ENCODE measurements at places on chromosomes 4 and X. TPM values are rescaled to one million over a fixed set of nuclear protein-coding genes. Genes with fewer than 3 reads are reported as not detected.

Gene SUPT20HL2
- total RNA-seq, result not detected

Gene PDE5A
- 10.9 TPM for total RNA-seq

Gene SLC6A14
- total RNA-seq, result not detected

Gene DDX60
- total RNA-seq, result 16.6 TPM

Gene MFAP3L
- total RNA-seq, result 2.1 TPM

Gene CENPVL2
- not detected for total RNA-seq

GRCh38 chrX:96713303-96713702, 28.7 kb downstream of the DIAPH2 start:
- no peak for DNase-seq

- no peak for DNase-seq
Measured at GRCh38 chrX:144293229-144293628, 409.4 kb downstream of the UBE2NL start.

DNA sequence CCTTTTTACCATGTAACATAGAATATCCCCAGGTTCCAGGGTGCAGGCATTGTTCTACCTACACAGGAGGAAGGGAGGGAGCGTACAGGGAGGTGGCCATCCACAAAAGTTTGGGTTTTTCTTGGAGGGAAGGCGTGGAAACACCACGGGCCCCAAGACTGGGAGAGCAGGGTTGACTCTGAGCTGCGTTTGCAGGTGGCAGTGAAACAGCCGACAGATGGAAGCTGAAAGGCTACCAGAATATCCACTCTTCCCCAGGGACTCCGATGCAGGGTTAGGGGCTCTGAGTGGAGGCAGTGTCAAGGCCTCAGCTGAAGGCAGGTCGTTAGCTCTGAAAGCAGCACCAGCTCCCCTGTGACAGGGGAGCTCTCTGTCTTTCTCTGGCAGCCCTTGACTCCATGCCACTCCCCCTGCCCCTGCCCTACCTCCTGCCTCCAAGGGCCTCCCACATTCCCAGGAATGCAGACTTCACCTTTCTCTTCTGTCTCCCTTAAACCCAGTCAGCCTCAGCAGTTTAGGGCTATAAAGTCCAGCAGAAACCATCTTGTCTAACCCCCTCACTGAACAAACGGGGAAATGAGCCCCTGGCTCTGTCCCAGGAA, 14.0 kb upstream of the GLOD5 start:
- DNase-seq, result no peak

GRCh38 chr4:4416981-4417380, 30.1 kb downstream of the NSG1 start:
- DNase-seq, result no peak

DNA sequence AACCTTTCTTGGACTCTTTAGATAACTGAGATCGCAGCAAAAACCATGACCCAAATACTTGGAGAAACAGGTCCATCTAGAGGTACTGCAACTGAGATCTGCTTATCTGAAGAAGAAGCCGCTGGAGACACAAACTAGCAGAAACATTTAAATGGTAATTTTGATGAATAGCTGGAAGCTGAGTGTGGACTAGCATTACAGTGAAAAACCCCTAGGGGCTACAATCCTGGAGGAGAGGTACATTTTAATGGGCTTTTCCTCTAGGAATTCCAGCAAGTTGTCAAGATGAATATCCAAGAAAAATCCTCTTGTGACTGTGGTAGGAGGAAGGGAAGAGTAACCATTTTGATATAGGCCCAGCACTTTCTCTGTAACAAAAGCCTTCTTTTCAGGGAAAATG, 592.5 kb upstream of the GRIA3 start:
- DNase-seq, result no peak

DNA sequence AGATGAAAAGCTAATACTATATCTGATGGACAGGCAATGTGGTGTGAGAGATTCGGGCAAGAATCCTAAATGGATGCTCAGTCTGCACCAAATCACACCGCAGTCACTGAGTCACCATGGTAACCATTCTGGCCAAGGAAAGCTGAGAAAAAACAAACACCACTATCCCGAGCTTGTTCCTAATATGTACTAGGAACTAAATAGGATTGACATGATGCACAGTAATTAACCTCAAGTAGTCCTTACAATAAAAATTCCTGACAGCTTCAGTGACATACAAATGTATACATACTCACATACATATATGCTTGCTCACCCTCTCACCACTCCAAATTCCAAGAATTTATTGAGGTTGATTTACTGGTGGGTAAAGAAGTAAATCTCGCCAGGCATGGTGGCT, 1.1 kb upstream of the RAB40A start:
- no peak for DNase-seq

DNA sequence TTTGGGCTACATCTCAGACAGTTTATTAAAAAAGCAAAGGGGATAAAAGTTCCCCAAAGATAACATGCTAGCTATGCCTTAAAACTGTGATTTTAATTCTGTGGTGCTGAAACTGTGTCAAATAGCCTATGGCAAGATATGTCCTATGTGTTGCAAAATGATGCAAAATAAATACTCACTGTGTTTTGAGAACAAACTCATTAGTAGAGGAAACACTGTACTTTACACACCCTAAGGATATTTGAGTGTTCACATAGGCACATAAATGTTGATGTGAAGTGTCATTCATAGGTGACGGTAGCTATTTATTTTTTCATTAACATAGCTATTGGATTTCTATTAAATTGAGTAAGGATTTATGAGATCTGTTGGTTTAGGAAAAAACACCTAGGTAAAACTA, 351.9 kb downstream of the FAT4 start:
- DNase-seq, result no peak

DNA sequence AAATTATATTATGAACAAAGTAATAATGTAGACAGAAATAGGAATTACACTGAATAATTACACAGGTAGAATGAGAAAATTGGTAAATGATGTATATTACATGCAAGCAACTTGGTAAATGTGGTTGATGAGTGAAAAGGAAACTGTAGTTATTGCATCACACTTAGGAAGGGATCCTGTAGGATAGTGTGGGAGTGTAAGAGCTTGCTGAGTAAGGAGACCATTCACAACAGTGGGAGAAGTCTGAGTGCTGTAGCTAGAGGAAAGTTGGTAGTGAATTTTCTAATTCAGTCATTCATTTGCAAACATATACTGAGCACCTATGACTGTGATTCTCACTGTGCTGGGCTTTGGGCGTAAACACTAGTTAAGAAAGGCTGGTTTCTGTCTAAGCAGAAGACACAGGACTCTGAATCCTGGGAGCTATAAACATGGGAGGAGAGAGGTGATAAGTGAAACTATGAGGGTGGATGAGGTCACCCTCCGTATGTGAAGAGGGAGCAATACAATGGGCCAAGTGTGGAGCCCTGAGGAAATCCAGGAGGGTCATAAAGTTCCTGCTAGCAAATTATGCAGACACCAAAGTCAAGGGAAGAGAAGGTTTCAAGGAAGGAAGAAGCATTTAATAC, 14.2 kb upstream of the CPE start:
- no peak for DNase-seq

DNA sequence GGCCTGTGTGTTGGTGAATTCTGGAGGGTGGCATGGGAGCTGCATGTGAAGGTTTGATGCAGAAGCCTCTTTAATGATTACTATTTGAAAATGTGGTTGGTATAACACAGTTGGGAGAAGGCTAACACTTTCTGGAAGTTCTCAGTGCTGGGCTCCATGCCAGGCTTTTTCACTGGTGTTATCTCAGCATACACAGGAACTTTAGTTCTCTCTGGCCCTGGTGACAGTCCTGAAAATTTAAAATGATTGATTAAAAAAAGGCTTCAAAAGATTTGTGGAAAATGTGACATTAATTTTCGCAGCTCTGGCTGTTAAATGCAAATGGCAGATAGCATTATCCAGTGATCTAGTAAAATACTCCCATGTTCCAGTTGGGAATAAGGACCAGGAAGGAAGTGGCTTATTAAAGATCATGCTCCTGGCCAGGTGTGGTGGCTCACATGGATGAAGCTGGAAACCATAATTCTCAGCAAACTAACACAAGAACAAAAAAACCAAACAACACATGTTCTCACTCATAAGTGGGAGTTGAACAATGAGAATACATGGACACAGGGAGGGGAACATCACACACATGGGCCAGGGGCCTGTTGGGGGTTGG, 36.6 kb downstream of the DIPK2B start:
- no peak for DNase-seq

GRCh38 chr4:138562544-138562991, 320.4 kb upstream of the SLC7A11 start:
- DNase-seq, result no peak

DNA sequence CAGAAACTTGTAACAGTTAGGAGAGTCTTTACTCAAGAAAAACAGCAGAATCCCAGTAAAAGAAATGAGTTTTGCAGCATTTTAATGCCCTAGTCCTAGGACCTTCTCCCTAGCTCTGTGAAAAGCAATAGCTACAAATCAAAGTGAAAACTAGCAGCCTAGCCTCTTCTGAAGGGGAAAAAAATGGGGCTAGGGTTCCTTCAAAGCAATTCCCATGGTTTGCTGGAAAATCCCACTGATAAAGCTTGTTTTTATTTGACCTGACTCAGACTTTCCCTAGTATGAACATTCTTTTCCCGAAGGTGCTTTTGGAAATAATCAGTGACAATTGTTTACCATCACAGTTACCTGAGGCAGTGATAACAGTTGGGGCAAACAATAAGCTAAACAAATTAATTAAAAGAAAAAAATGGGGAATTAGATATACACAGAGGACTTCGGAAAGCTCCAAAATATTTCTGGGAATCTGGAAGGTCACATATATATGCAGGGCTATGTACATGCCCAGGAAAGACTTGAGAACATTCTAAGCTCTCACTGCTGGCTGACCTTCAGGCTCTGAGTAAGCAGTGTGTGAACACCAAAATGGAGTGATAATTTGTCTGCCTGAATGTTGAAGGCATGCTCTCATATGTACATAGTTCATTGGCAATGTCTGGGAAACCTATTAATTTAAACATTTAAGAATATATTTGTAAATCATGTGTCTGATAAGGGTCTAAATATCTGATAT, 285.9 kb downstream of the KCTD8 start:
- DNase-seq, result no peak

GRCh38 chr4:77127215-77127614, 29.8 kb upstream of the CCNG2 start:
- no peak for DNase-seq

GRCh38 chr4:8846826-8847225, 24.8 kb downstream of the HMX1 start:
- peak; percentile 70 for DNase-seq

GRCh38 chr4:55574252-55574651, 17.8 kb downstream of the PDCL2 start:
- no peak for DNase-seq

- DNase-seq, result no peak
Measured at GRCh38 chr4:185945906-185946305, 123.0 kb upstream of the TLR3 start.

- no peak for DNase-seq
Measured at GRCh38 chr4:153497091-153497531, 31.0 kb downstream of the TMEM131L start.

- no peak for DNase-seq
Measured at GRCh38 chrX:31837445-31838049, 765.7 kb upstream of the FTHL17 start.

DNA sequence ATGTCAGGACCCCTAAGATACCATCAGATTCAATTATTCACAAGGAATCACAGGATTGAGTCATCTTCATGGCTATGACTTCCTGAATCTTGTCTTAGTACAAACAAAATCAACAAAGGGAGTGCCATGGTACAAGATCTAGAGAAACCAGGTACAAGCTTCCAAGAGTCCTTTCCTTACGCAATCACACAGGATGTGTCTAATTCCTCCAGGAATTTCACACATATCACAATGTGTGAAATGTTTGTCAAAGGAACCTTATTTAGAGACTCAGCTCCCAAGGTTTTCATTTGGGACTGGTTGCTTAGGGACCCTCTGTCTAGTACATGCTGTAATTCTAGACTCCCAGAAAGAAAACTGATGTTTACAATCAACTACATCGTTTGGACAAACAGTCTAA, 83.0 kb downstream of the MAB21L2 start:
- DNase-seq, result no peak

DNA sequence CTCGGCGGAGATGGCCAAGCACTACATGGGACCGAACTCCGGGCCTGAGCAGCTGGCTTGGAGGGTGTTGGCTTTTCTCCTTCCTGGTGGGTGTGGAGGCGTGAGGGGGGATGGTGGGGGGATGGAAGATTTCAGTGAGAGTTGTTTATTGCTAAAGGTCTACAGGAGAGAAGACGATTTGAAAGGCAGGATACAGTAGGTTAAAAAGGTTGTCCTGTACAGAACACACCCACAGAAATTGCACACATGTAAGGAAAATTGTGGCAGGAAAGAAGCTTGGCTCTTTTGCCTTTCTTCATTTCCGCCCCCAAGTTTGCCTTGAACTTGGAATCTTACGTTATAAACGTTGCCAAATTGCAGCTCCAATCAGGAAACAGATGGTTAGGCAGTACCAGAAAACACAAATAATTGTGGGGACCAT, 74.1 kb upstream of the STOX2 start:
- no peak for DNase-seq

GRCh38 chr4:181528570-181529184, 714.5 kb upstream of the TENM3 start:
- peak; percentile 89 for DNase-seq

DNA sequence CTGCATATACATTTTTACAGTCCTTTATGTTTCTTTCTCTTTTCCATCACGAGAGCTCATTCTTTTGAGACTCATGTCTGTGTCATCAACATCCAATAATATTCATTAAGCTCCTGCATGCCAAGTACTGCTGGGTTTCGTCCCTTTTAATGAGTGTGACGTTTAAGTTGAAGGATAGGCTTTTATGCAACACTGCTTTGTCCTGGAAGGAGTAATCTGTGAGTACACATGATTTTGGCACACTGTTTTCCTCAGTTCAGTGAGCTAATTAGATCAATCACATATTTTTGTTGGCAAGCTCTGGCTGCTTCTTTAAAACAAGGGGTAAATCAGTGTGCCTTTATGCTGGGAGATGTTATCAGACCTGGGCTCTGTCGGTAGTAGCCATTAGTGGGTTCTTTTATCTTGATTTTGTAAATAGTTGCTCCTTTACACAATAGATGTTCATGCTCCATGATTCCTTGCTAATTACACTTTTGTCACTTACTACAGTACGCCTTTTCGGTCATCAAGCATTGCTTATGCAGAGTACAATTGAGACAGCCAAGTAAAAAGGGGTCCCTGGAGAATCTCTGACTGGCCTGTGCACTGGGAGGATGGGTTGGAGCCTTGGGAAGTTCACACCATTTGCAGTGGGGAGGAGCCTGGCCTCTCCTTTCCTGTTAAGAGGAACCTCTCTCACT, 132.6 kb downstream of the FHIP1A start:
- DNase-seq, result no peak

GRCh38 chr4:123867910-123868587, 471.5 kb downstream of the SPRY1 start:
- no peak for DNase-seq

Measured in osteocyte (in vitro differentiated cells).